ENCODE measurements at places on chromosomes 12 and 14. TPM values are rescaled to one million over a fixed set of nuclear protein-coding genes. Genes with fewer than 3 reads are reported as not detected.

KTN1 gene
- 125 TPM for total RNA-seq

BEST3 gene
- total RNA-seq = 11.5 TPM

AMN gene
- total RNA-seq = 0.23 TPM

OTUB2 gene
- total RNA-seq = 11.3 TPM

CCND2 gene
- 191 TPM for total RNA-seq

ERP27 gene
- total RNA-seq = 0.46 TPM

SLCO1B1 gene
- not detected for total RNA-seq

SOX5 gene
- 72.9 TPM for total RNA-seq

GALNT9 gene
- 28.6 TPM for total RNA-seq

NOVA1 gene
- total RNA-seq = 110 TPM

GYS2 gene
- total RNA-seq = not detected

ALG10B gene
- 16.1 TPM for total RNA-seq

ARHGAP9 gene
- total RNA-seq = 2.1 TPM

OR4L1 gene
- total RNA-seq = not detected

NRIP2 gene
- total RNA-seq = 0.23 TPM

FAM234B gene
- 62.3 TPM for total RNA-seq

EGLN3 gene
- 14.3 TPM for total RNA-seq

SOS2 gene
- 73.8 TPM for total RNA-seq

LRRK2 gene
- total RNA-seq = 14.3 TPM

ARHGAP5 gene
- 270 TPM for total RNA-seq

TCL1B gene
- not detected for total RNA-seq

SRRM4 gene
- 11.5 TPM for total RNA-seq

BRF1 gene
- total RNA-seq = 74.0 TPM

LRP1 gene
- total RNA-seq = 114 TPM

CYP27B1 gene
- not detected for total RNA-seq
